Stimulated activated CD8-positive, alpha-beta memory T cell treated with anti-CD3 and anti-CD28 coated beads, Interleukin-7, amount 100 ng/mL, for 1 hour (primary cell): ENCODE measurements at places on chromosomes 2 and 18.

DNA sequence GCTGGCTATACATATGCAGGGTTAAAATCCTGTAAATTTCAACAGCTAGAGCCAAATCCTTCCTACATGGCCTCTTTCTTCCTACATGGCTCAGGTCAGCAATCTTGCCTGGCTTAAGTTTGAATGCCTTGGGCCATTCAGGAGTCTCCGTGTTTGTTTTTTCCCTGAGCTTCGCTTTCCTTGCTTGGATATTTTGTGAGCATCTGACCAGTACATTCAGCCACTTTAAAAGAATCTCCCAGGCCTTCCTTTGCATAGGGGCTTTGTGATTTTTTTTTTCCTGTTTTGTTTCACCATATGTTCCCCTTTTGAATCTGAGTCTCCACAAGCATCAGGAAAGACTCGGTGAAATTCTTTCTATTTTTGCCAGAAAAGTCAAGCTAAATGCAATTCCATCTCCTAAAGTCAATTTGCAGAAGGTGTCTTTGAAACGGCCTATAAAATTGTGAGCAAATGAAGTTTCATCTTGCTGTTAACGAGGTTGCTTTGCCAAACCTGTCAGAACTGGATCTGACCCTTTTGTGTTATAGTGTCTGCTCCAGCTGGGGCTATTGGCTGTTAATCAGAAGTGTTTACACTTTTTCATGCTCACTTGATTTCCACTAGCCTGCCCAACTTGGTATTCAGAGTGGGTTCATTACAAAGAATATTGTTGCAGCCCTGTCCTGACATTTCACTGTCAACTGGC is 256.9 kb downstream of the DCC start:
- no peak for DNase-seq

- no peak for DNase-seq
Measured at GRCh38 chr2:200708943-200709342, 102.8 kb upstream of the BZW1 start.

DNA sequence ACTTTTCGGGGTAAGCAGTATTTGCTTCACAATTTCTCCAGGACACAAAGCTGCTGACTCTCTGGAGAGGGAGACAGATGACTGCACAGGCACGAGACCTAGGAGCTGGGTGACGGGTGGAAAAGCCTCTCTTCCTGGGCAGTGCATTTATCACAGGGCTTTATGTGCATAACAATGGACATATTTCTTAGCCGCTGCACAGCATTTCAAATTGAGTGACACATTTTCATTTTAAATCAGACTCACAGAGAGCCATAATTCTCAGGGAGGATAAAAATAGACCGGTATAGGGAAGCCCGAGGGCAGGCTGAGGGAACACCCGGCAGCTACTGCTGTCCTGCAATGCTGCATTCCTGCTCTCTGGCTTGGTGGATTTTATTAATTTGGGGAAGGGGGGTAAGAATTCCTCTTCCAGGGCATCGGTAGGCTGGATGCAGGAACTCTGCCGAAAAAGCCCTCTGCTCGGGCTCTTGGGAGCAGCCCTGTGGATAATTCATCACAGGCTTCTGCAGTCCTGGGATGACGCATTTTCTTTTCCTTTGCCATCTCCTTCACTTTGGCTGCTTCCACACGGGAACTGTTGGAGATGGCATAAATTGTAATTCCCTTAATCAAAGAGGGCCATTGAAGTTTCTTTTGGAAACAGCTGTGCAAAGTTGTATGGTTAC is 108.1 kb upstream of the ACAA2 start:
- no peak for DNase-seq

DNA sequence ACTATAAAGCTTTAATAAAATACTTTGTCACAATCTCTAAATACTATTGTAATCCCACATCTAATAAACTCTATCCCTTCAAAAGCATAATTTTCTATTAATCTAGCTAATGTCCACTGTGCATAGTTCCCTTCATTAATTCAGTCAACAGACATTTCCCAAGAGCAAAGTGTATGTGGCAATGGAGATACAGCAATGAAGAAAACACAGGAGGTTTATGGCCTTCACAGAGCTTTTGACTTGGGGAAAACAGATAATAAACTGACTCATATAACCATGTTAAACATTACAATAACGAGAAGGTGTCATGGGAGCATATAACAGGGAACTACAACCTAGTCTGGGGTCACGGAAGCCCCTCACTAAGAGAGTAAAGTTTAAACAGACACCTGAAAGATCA is 86.3 kb downstream of the SPIRE1 start:
- DNase-seq, result no peak

- no peak for DNase-seq
Measured at GRCh38 chr2:42813763-42814162, 21.4 kb upstream of the HAAO start.

DNA sequence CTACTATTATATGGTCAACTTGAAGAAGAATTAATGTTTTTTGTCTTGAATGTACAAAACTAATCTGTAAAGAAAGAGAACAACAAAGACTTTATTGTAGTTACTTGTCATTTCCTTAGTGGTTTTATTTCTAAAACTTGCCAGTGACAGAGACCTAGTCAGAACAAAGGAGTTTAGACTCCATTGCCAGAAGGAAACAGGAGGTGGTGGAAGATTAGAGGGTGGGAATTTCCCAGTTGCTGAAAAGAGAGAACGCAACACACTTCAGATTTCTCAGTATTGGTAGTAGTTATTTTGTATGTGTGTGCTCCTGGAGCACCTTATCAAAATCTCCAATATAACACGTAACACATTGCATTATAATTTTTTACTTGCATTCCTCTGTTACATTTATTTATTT is 81.4 kb downstream of the CDCA7 start:
- no peak for DNase-seq

GRCh38 chr2:237691908-237692600 is 64.7 kb downstream of the LRRFIP1 start:
- DNase-seq, result peak; percentile 93

GRCh38 chr2:215238485-215239098 is 73.3 kb upstream of the ATIC start:
- DNase-seq, result no peak

GRCh38 chr2:207694811-207695281 is 16.6 kb upstream of the CCNYL1 start:
- no peak for DNase-seq

- no peak for DNase-seq
Measured at GRCh38 chr2:173401716-173402326, 47.1 kb downstream of the CDCA7 start.

DNA sequence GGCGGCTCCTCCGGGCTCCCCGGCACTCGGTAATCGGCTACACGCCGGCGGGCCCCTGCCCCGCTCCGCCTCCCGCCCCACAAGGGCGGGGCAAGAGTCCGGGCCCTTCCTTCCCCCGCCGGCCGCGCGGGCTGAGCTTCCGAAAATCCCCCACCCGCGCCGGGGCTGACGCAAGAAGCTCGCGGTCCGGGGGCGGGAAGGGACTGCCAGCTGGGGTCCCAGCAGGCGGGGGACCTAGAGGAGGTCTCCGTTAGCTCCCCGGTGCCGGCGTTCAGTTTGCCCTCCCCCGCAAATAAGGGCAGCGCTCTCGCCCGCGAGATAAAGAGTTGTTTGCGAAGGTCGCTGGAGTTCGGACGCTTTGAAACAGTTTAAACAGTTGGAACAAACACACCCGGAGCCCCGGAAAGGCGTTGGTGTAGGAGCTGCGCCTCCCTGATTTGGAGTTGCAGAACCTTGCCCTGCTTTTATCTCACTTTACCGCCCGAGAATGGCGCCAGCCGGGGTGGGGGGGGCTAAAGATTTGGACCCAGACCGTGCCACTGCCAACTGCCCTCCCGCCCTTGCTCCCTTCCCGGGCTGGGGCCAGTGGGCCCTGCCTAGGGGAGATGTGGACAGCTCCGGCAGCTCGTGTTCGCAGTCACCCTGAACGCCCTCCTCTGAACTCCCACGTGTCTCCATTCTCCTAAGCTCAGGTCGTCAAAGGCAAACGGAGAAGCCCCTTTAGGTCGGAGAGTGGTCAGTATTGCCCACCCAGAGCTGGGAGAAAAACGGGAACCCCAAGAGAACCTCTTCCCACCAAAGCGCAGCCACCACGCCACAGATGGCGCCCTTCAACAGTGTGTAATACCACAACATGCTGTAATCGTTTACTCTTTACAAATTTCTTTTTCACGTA is at the start of gene NFE2L2:
NFE2L2 (minus strand) TSS at position 35 of the 895 bp plus-strand sequence. CDS start 151 bp downstream, outside the sequence.
- DNase-seq, result peak; percentile 84

- DNase-seq, result no peak
Measured at GRCh38 chr2:220503431-220503830, 876.0 kb downstream of the SLC4A3 start.

DNA sequence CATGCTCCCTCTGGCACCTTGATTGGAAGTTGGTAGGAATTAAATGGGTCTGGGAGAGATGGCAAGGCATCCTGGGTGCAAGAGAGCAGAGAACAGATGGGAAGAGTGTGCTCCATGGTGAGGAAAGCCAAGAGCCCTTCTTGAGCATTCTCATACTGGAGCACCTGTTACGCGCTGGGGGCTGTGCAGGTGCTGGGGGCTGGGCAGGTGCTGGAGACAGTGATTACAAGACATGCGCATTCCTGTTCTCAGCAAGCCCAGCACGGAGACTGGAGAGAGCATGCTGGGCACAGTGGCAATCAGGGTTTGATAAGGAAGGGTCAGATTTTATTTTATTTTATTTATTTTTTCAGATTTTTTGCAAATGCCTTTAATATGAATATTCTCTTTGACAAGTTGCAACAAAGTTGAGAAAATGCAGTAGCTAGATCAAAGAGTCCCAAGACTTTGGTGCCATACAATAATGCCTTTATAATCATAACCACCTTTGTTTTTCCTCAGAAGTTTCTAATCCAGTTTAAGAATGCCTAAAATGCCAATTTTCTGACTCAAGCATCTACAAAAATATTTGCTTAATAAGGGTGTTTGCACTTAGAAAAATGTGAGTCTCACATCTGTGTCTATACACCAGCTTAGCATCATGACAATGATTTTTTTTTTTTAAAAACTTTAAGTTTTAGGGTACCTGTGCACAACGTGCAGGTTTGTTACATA is 193.3 kb downstream of the RNF152 start:
- no peak for DNase-seq

- no peak for DNase-seq
Measured at GRCh38 chr18:73286584-73286983, 418.8 kb upstream of the NETO1 start.

DNA sequence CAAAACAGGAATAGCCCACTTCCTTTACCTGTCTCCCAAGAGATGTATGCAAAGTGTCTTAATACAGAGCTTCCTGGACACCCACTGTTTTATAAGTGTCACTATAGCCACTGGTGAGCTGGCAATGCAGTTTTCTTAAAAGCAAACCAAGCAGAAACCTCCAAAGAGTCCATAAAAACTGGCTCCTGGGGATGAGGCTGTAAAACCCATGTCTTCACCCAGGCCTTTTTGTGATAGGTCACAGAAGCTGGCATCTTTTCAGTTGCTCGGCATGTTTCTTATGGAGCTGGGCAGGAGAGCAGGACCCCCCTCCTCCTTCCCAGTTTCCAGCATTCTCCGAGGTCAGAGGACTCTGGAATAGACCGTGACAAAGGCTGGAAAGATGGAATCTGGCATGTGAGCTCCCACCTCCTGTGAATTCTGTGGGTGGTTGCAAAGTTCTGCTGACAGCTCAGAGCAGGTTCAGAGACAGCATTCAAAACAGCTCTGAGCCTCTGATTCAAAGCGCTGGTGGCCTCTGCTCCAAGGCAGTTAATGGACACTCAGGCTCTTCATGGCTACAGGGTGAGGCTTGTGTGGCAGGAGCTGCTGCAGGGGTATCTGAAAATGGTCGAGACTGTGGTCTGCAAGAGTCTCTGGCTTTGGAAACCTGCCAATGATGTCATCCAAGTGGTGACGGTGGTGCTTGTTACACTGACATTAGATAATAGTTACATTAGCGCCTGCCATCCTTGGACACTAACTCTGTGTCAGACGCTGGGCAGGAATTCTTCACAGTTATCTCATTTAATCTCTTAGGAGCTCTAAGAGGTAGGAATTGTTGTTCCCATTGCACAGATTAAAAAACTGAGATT is 283.4 kb downstream of the CLIP4 start:
- no peak for DNase-seq

- DNase-seq, result no peak
Measured at GRCh38 chr2:174585657-174586252, 11.8 kb downstream of the WIPF1 start.

GRCh38 chr2:46449700-46450099 is 29.7 kb upstream of the TMEM247 start:
- DNase-seq, result no peak

DNA sequence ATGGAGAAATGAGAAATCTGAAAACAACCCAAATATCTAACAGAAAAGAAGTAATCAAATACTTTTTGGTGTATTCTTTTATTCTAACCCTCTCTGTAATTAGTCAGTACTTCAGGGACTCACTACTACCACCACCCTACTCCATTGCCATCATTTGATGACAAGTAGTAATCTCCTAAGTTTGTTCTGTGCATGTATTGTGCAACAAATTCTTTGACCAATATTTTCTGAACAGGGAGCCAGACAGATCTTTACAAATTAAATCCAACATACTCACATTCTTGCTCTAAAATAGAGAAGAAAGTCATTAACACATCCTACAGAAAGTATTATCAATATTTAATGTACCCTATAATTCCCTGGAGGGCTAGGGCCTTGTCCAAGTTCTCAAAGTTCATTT is 1416.4 kb downstream of the DSC3 start:
- DNase-seq, result no peak

DNA sequence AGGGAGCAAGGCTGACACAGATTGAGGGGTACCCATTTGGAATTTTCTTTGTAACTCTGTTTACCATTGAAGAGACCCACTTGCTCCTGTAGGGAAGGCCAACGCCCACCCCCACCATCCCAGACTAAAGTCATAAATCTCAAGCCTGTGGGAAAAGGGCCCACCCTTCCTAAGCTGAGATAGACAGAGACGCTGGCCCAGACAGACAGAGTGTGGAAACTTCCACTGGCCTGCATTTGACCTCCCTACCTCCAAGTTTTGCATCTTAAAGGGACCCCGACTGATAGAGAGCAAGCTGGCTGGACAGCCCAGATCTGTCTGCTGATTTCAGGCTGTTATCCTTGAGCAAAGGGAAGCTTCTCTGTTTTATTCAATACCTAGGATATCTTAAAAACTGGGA is 48.2 kb upstream of the SLC14A2 start:
- DNase-seq, result no peak

- no peak for DNase-seq
Measured at GRCh38 chr18:23861805-23862470, 152.6 kb upstream of the TTC39C start.

DNA sequence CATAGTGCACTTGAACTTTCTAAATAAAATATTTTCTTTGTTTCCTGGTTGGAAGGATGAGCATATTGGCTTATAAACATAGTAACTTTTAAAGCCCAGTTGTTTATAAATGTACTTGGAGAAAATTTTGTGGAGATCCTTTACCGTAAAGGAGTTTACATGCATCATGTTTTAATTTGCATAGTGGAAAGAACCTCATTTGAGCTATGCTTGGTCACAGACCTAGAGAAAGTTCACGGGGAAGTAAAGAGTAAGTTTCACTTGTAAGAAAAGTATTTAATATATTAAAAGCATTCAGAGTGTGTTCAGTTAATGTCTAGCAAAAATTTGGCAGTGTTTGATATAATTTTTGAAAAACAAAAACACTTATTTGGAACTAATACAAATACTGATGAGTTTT is 45.3 kb downstream of the PIKFYVE start:
- DNase-seq, result no peak
